ENCODE measurements at places on chromosomes 12 and 14.

GRCh38 chr14:104895786-104896661, 28.7 kb upstream of the PLD4 start:
- DNase-seq, result peak; percentile 9

DNA sequence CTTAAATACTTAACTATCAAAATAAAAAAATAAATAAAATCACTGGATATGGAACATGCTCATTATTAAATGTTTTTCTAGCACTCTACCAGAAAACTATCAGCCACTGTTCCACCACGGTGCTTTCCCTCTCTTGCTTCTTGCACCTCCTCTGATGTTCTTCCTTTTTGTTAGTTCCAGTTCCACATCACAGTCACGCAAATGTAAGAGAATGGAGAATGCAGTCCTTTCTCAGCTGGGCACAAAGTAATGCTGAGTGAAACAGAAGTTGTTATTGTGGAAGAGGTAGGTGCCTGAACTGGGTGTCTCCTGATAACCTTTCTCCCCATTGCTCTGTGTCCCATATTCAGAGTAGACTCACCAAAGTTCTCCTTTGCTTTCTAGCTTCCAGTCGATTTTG, 1116.9 kb upstream of the TMEM132C start:
- no peak for DNase-seq

- DNase-seq, result no peak
Measured at GRCh38 chr14:69696204-69696527, 70.8 kb upstream of the SRSF5 start.

DNA sequence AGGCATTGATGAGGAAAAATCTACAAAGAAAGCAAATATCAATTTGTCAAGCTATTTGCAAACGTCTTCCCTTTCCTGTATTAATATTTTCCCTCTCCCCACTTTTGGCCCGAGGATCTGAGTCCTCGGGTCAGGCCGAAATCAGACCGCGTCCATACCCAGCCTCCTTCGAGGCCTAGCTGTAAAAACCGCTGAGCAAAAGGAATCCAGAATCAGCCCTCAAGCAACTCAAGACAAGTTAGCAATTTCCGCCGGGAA, 353 bp upstream of the MAPK1IP1L start:
- no peak for DNase-seq

DNA sequence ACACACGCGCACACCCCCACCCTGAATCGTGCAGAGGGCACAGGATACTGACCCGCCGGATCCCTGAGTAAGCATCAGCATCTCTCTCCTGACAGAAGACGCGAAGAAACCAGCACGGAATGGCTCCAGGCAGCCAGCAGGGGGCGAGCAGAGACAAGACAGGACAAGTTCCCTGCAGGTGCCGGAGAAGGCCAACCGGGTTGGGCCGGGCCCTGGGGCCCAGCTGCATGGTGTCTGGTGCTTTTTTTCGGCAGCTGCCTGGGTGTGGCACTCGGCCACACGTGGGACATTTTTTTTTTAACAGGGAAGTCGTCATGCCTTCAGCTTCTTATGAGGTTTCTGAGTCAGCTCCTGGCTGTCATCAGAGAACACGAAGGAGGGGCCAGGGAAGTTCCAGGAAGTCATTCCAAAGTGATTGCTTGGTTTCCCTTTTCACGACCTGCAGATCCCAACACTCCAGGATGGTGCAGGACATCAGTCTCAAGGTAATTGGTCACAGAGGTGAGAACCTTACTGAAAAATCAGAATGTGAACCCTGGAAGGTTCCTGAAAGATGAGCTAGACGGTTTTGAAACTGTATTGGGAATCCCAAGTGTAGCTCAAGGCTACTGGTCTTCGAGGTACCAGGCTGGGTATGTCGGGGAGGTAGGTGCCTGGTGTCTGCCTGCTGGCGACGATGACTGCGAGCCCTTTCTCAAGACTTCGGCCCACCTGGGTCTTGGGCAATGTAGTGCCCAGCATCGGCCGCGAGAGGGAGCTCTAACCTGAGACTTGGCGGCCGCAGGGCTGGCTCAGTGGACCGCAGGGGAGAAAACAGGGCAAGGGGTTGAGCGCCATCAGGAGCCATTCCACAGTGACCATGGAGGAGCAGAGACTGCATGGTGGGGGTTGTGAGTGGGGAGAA, 190.8 kb upstream of the PRMT8 start:
- DNase-seq, result peak; percentile 88

- no peak for DNase-seq
Measured at GRCh38 chr14:100867631-100868315, 35.7 kb downstream of the RTL1 start.

DNA sequence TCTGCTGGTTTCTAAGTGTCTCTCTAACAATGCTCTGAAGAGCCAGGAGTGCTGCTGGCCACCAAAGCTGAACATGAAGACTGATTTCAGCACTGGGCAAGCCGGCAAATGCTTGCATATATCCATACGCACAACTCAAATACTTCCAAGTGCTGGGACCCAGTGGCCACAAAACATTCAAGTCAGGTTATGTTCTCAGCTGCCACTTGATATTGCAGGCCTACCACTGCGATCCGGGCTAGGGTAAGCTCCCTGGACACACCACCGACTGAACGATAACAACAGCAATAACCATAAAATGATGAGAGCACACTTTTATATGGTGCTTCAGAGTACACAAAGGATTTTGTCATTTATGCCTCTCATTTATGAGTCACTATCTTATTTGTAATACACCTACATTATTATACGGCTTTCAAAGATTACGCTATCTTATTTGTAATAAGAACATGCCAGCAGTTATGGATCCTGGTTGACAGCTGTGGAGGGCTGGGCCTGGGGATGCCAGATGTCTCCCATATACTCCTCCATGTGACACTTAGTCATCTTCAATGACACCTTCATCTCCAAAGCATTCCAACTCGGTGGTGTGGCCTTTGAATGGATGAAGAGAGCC, 35.5 kb downstream of the CRACR2A start:
- no peak for DNase-seq

GRCh38 chr14:76812422-76813383, at the start of gene ANGEL1:
ANGEL1 (minus strand) TSS chr14:76812882; CDS start chr14:76812827, 55 bp downstream.
- peak; percentile 80 for DNase-seq

GRCh38 chr12:56162468-56163290, 4.5 kb downstream of the MYL6 start:
- no peak for DNase-seq

GRCh38 chr12:125861299-125862281, 796.4 kb downstream of the AACS start:
- DNase-seq, result no peak

DNA sequence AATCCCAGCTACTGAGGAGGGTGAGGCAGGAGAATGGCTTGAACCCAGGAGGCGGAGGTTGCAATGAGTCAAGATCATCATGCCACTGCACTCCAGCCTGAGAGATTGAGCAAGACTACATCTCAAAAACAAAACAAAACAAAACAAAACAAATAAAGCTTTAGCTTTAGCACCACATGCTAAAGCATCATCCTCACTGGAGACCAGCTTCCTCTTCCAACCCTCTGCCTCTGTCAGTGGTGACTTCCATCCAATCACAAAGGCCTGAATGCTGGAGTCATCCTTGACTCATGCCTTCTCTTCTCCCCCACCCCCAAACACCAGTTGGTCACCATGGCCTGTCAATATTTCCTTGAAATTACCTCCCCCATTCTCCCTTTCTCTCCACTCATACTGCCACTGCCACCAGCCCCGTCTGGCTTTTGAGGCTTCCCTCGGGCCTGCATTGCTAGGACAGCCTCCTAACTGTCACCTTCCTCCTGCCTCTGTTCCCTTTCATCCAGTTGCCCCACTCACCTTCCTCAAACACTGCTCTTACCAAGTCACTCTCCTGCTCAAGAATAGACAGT, 1.4 kb downstream of the ZNF385A start:
- no peak for DNase-seq

GRCh38 chr14:69879175-69880043, at the start of gene SMOC1:
SMOC1 (plus strand) TSS chr14:69879416; CDS start chr14:69879679, 263 bp downstream.
- DNase-seq, result peak; percentile 35

DNA sequence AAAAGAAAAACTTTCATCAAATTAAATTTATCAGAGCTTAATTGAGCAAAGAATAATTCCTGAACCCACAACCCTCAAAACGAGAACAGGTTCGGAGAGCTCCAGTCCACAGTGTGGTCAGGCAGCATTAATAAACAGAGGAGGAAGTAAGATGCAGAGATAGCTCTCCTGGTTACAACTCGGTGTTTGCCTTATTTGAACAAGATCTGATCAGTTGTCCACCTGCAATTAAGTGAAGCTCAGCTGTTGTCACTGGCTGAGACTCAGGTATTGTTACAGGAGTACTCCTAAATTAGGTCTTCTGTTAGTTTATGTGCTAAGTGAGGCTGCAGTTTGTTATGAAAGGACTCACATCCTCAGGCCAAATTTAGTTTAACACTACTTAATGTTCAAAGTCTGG, 451.4 kb upstream of the PDE3A start:
- no peak for DNase-seq
